ENCODE measurements at places on chromosomes 7 and 10.

- no peak for DNase-seq
Observed at GRCh38 chr10:21167288-21168010, 270.3 kb upstream of the NEBL start.

DNA sequence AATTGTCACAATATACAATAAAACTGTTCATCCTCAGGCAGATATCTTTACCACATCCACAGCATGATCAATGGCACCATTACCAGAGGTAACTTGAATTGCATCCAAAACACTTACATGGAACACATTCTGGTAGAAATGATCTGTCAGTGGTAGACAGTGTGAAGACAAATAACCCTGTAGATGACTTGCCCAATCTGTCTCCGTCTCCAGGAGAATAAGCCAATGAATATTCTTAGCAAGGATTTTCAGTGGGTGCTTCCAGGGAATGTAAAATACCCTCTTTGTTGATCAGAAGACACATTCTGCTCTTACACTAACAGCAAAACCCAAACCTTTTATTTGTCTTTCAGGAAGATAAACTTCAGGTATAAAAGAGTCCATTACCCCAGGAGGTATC is 43.8 kb downstream of the VWC2 start:
- no peak for DNase-seq

DNA sequence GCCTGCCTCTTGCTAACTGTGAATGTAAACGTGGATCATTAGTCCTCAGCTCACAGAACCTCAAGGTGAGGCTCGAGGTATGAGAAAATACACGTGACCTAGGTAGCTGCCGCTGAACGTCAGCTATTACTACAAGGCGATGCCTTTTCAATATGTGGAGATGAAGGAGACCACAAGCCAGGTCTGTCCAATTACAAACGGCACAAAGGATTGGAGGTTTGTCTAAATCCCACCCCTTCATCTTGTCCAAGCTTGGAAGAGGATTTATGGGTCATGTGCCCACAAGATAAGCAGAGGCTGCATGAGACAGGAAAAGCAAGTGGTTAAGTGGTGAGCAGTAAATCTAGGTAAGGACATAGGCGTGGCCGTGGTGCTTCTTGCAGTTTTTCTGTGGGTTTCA is 3.4 kb downstream of the H2BK1 start:
- DNase-seq, result no peak

DNA sequence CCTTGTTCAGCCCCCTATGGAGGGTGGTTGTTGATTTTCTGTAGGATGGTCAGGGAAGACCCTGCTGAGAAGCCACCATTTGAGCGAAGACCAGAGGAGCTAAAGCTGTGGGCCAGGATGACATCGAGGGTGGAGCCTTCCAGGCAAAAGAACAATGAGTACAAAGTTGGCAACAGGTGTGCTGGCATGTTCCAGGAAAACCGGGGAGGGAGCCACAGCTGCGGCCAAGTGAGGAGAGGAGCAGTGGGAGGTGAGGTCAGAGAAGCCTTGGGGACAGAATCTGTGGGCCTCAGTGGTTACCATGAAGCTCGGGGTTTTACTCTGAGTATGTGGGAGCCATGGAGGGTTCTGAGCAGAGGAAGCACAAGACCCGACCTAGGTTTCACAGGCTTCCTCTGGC is 75.6 kb upstream of the ZNF479 start:
- no peak for DNase-seq

- DNase-seq, result no peak
Observed at GRCh38 chr10:124837687-124838086, 36.1 kb downstream of the ABRAXAS2 start.

DNA sequence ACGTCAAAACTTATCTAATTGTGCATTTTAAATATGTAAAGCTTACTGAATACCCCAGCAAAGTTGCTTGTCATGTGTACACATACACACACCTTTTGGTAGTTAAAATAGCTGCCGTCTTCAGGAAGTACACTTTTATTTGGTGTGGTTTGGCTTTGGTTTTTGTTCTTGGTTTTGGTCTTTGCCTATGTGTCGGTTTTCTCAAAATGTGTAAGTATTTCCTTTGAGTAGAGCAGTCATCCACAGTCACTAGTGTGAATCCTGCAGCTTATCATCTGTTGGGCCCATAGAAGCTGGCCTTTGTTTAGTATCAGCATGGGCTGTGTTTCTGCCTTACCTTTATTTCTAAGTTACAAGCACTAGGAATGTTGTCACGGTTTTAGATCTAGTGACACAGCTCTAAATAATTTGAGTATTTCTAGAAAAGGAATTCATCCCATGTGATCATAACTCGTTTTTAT is 35.3 kb downstream of the NET1 start:
- no peak for DNase-seq

GRCh38 chr7:13802651-13803050 is 186.8 kb downstream of the ETV1 start:
- DNase-seq, result no peak

GRCh38 chr10:78626471-78626870 is 442.3 kb upstream of the ZMIZ1 start:
- DNase-seq, result no peak

DNA sequence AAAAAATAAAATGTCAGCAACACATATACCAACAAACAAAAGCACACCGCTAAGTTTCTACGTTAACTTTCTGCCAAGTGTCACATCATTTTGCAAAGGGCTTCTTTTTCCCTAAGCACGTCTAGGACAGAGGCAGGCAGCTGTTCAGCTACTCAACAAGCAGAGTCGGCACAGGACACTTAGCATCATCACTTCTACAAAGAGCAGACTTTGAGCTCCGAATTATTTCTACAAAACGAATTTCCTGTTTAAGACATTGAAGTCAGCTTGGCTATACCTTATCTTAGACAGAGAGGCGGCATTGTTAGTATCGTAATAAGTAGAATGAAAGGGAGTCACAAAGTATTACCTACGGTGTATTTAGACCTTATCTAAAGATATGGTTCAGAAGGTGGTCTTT is 110.1 kb downstream of the SVIL start:
- DNase-seq, result no peak

GRCh38 chr10:105253515-105254212 is 612.6 kb downstream of the SORCS3 start:
- no peak for DNase-seq

GRCh38 chr10:122117475-122117874 is 128.5 kb downstream of the TACC2 start:
- DNase-seq, result no peak

GRCh38 chr7:29150856-29151255 is 4.5 kb upstream of the CPVL start:
- no peak for DNase-seq

- DNase-seq, result no peak
Observed at GRCh38 chr7:151992375-151992774, 33.1 kb upstream of the GALNT11 start.

DNA sequence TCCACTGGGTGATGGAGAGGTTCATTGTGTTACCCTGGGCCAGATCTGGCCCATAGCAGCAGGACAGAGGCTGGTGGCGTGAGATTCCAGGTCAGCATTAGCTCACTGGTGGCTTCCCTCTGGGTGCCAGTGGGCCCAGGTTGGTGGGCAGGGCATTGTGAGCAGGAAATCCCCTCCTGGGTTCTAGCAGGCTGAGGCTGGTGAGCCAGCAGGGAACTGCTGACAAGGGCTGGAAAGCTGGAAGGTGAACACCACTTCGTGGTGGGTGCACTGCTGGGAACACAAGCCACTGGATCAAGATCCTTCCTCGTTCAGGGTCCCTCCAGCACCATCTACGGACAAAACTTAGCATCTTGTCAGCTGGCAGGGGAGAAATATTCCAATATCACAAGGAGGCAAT is 259.2 kb upstream of the FZD1 start:
- DNase-seq, result no peak

GRCh38 chr7:95766657-95767056 is 5.7 kb upstream of the DYNC1I1 start:
- no peak for DNase-seq

- no peak for DNase-seq
Observed at GRCh38 chr7:36072620-36073019, 80.4 kb upstream of the EEPD1 start.

GRCh38 chr7:82015751-82016150 is 245.9 kb upstream of the HGF start:
- DNase-seq, result no peak

DNA sequence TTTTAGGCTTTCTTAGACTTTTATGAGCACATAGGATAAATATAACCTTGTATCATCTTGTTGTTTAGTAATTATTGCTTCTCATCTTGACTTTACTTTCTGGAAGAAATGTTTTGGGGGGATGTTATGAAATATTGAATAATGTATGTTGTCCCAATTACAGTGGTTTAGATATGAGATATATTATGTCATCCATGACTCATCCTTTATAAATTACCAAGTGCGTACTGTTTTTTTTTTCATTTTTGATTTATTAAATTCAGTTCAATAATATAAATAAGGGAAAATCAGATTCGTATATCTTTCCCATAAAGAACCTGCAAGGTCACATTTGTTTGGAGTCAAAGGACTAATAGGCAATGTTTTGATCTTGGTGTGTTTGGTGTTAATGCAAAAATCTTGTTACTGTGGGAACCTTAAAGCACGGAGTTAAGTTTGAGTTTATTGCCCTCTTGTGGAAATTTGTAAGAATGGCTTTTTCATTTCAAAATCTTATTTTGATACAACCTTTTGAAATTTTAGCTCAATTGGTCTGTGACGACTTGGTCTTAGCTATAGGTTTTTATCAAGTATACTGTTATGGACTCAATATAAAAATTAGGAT is 108.6 kb downstream of the SRI start:
- no peak for DNase-seq

GRCh38 chr7:44087911-44088838 is 5.8 kb upstream of the POLM start:
- DNase-seq, result no peak

- DNase-seq, result no peak
Observed at GRCh38 chr7:45416846-45417245, 157.3 kb upstream of the ADCY1 start.

DNA sequence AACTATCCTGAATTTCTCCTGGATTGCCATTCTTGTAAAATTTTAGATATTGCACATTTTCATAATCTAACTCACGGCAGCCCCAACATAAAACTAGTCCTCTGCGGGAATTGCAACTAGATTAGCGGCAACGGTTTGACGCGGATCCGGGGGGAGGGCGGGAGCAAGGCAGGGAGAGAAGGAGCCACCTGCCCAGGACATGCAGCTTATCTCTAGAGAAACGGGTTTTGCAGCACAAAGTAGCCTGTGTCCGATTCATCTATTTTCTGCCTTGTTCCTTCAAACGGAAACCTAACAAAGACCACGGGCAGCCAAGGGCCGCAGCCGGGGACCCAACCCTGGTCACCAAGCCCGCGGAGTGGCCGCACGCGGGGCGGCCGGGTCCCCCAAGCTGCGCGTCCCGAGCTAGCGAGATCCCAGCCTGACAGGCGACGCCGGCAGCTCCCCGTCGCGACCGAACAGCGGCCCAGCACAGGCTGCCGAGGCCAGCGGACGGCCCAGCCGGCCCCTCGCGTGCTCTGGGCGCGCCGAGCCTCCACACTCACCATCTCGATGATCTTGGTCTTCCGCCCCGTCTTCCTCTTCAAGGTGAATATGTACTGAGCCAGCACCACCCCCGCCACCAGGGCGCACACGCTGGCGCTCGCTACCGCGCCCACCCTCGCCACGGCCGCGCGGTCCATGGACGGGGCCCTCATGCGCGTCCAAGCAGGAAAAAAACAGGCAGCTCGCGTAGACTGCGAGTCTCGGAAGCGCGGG is at the start of gene NT5C3A:
Gene NT5C3A, minus strand, starts transcription at position 754 of the 759 bp plus-strand sequence. Its CDS starts 71 bp downstream, at position 683.
- no peak for DNase-seq

GRCh38 chr7:1505731-1506550 is 1.8 kb upstream of the INTS1 start:
- DNase-seq, result no peak

DNA sequence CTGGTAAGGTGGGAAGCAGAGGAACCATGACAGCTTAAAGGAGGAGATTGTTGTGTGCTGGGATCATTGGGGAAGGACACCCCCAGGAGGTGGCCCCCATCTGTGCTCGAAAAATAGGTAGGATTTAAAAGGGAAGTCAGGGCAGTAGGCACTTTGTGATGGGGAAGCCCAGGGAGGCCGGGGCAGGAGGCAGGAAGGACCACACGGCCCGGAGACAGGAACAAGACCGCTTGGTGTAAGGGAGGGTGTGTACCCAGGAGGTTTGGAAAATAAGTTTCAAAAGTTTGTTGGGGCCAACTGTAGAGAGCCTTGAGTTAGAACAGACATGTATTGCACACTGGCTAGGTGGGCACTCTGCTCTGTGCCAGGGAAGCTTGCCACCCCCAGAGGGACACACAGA is 20.7 kb downstream of the ZNF467 start:
- DNase-seq, result no peak

GRCh38 chr10:42367532-42368230 is 270.7 kb downstream of the ZNF33B start:
- no peak for DNase-seq

DNA sequence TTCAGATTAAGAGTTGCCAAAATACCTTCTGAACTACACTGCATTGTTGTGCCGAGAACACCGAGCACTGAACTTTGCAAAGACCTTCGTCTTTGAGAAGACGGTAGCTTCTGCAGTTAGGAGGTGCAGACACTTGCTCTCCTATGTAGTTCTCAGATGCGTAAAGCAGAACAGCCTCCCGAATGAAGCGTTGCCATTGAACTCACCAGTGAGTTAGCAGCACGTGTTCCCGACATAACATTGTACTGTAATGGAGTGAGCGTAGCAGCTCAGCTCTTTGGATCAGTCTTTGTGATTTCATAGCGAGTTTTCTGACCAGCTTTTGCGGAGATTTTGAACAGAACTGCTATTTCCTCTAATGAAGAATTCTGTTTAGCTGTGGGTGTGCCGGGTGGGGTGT is 45.0 kb downstream of the DAGLB start:
- DNase-seq, result no peak

DNA sequence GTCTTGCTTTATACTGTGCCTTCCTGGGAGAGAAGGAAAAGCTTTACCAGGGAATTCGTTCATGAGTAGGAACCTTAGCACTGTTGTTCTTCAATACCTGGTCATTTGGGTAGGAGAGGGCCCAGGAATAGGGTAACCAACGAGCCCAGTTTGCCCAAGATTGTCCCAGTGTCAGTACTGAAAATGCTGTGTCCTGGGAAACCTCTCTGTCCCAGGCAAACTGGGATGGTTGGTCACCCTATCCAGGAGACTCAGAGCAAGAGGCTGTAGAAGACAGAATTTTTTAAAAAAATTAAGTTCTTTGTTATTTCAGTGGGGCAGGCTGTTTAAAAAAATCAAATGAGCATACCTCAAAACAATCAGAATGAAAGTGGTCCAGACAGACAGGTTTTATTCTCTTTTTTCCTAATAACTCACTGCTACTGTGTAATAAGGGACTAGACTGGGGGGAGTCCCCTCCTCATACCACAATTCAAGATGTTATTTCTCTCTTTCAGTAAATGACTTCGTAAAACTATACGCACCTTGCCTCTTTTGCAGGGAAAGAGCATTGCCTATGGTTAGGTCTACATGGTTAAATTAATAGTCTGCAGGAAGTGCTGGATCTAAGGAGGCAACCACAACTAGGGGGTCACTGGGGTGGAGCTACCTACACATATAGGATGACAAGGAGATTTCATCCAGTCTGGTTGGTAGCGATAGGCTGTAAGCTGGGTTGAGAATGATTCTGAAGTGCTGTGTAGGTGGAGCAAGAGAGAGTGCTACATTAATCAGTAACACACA is 41.1 kb upstream of the FAM133B start:
- DNase-seq, result no peak

GRCh38 chr10:10517866-10518265 is 499.8 kb upstream of the CELF2 start:
- no peak for DNase-seq

Data from stimulated activated CD4-positive, alpha-beta T cell treated with anti-CD3 and anti-CD28 coated beads, TNF-alpha, amount 100 ng/mL, for 4 hours (primary cell).